A549 treated with DMSO at 1 μM for 4 hours (cell line): ENCODE measurements at places on chromosomes 12 and 14. TPM values are rescaled to one million over a fixed set of nuclear protein-coding genes. Genes with fewer than 3 reads are reported as not detected.

The SYNDIG1L gene
- not detected in 5 replicates for total RNA-seq

The SEC23A gene
- total RNA-seq: 59.7 to 94.8 TPM (median 86.7 TPM) in 5 replicates

The CFAP54 gene
- total RNA-seq: 0.92 to 1.5 TPM (median 1.2 TPM) in 5 replicates

The C3AR1 gene
- not detected in 5 replicates for total RNA-seq
